Hepatic stellate cell (primary cell): ENCODE measurements at places on chromosomes 6 and 20.

DNA sequence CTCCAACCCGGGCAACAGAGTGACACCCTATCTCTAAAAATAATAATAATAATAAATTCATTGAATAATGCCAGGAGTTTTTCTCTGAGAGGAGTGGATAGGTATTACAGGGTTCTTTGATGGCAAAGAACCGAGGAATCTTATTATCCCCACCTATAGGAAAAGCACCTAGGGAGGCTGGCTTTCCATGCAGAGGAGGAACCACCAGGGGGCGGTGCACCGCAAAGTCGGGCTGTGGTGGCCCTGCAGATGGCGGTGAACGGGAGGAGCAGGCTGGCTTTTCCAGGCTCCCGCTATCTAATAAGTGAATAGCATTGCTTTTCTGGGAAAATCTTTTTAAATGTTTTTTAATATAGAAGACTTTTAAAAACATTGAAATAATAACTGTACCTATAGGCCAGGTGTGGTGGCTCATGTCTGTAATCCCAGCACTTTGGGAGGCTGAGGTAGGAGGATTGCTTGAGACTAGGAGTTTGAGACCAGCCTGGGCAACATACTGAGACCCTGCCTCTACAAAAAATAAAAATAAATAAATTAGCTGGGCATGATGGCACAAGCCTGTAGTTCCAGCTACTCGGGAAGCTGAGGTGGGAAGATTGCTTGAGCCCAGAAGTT is 864.2 kb downstream of the KIF16B start:
- DNase-seq, result no peak

DNA sequence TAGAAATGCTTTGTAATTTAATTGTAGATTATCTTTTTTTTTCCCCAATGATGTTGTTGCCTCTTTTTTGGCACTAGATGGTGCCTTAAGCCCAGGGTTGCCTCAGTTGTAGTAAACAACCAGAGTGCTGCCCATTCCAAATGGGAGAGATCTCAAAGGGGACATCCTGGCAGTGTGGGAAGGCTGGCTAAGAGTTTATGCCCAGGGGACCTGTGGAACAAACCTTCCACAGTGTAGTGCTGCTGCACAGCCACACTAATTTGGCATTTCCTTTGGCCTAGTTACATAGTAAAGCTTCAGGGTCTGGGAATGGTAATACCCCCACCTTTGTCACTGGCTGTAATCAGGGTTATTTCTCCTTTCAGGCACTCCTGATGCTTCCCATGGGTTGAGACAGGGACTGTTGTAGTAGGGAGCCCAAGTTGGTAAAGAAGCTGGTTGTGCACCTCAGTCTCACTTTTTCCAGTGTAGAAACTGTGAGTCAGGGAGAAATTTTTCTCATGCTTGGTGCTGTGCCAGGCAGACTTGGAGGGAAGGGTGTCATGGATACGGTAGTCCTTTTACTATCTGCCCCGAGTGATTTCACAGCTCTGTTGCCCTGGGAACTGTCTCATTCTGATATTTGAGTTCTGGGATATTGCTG is 177.8 kb upstream of the ECI2 start:
- peak; percentile 67 for DNase-seq

DNA sequence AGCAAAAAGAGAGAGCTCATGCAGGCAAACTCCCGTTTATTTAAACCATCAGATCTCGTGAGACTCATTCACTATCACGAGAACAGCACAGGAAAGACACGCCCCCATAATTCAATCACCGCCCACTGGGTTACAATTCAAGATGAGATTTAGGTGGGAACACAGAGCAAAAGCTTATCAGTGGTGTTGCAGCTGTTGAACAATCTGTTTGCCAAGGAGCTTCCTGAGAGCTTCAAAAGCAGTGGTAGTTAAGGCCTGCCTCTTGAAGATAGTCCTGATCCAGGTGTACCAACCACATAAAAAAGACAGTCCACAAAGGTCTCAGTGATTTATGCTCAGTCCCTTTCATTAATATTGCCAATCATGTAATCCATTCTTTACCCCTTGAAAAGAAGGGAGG is 269.4 kb upstream of the IRAK1BP1 start:
- no peak for DNase-seq

GRCh38 chr6:33566182-33567084 is 13.6 kb downstream of the BAK1 start:
- peak; percentile 70 for DNase-seq

- DNase-seq, result no peak
Observed at GRCh38 chr20:51542571-51543421, at the start of gene NFATC2. Gene NFATC2 (minus strand): TSS chr20:51542719. CDS start chr20:51542499, 220 bp downstream.

- no peak for DNase-seq
Observed at GRCh38 chr6:105993341-105994117, 92.6 kb upstream of the PRDM1 start.

DNA sequence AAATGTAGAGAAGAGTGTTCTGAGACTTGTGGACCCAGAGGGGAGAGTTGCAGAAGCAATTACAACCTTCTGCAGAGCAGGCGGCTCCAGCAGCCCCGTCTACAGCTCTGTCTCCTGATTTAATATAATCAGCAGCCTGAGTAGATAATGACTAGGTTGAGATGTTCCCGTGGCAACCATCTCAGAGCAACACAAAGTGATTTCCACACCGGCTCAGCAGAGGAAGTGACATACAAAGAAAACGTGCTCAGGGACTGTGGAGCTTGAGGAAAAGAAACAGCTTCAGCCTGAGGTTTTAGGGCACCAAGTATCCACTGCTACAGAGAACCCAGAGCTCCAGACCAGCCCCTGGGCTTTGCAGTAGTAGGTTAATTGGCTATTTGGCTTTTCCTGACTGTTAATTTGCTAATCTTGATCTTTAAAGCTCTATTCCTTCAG is 136.4 kb downstream of the MTFR2 start:
- peak; percentile 12 for DNase-seq

- peak; percentile 41 for DNase-seq
Observed at GRCh38 chr20:34891166-34892062, 15.0 kb downstream of the ACSS2 start.

- DNase-seq, result no peak
Observed at GRCh38 chr6:17416806-17417205, 23.4 kb downstream of the CAP2 start.

- DNase-seq, result no peak
Observed at GRCh38 chr6:56347526-56347925, 100.1 kb upstream of the COL21A1 start.

DNA sequence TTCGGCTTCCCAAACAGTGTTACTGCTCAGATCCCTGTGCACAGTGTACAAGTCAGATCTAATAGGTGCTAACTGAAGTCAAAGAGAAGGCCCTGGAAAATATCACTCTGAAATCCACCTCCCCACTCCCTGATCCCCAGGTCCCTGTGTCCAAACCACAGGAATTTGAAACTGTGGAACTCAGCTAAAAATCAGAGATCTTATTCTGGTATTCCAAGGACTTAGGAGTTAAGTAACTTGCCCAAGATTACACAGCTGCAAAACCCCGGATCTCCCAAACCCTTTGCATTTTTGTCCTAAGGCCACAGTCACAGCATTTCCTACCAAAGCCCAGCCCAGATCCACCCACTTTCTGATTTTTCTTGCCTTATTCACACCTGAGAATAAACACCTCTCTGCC is 32.3 kb upstream of the SLC23A2 start:
- peak; percentile 18 for DNase-seq

DNA sequence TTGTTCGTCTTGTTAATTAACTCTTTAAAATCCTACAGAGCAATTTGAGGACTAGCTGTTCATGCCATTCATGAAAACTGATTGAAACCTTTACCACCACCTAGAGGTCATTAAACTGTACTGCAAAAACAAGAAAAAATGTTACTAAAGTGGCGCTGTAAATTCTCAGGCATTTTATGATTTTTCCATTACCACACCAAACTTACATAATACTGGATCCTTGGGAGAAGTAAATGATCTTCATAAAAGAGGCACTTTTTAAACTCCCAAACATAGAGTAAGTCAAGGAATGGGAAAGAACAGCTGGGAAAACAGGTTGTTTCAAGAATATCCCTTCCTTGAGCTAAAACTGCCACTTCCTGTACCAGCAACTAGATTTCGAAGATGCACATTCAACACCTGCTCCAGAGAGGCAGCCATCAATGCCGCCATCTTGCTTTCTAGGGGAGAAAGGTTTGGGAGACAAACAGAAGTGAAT is 54.3 kb downstream of the MYLIP start:
- DNase-seq, result peak; percentile 30

GRCh38 chr6:149963462-149964307 is at the start of gene ULBP1:
Gene ULBP1 (plus strand): TSS chr6:149963943. CDS start chr6:149964050, 107 bp downstream.
- DNase-seq, result peak; percentile 91

GRCh38 chr6:106117579-106117978 is 31.4 kb downstream of the PRDM1 start:
- DNase-seq, result no peak

- no peak for DNase-seq
Observed at GRCh38 chr6:170172825-170173256, 118.0 kb downstream of the DLL1 start.

DNA sequence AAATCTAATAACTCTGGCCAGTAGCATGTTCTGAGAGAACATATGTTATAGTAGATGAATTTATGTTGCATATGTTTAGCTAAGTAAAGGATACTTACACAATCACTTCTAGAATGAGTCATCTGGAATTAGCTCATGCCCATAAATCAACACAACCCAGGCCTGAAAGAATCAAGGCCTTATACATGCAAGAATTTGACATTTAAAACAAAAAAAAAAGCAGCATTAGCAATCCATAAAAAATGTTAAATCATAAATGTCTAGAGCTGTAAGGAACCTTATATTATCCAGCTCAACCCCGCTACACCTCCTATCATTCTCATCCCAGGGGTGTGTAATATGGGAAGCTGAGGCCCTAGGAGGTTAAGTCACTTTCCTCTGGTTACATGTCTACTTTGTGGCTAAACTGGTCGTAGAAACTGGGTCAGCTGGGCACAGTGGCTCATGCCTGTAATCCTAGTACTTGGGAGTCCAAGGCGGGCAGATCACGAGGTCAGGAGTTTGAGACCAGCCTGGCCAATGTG is 105.2 kb upstream of the CARMIL1 start:
- DNase-seq, result peak; percentile 50

DNA sequence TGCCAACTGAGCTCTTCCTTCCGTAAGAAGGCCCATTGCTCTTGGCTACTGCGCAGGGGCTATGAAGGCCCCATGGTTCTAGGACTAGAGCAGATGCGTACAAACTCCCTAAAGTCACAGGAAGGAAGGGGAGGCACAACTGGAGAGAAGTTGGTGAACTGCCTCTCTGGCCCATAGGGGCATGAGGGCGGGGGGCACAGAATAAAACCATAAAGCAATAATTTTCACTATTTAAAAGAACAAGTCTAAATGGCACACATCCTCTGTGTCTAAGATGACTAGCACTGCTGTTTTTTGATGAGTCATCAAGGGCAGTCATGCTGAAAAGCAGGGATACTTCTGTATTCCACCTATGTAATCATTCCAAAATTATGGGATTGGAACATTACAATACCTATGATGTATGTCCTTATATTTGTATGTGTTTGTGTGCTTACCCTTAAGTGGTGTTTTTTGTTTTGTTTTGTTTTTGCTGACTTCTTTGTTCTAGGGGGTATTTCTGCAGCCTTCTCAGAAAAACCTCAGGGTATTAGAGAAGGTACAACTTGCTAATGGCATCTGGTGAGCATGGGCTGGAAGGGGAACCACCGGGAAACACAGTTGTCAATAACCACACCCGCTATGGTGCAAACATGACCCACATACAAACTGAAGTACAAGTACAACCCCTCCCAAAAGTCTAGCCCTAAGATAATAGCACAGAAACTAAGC is 36.9 kb downstream of the B4GALT5 start:
- peak; percentile 46 for DNase-seq

GRCh38 chr6:66553441-66553840 is 846.4 kb upstream of the EYS start:
- no peak for DNase-seq

GRCh38 chr6:39321761-39322160 is 741 bp downstream of the KCNK16 start:
- DNase-seq, result no peak

- no peak for DNase-seq
Observed at GRCh38 chr6:108635505-108636226, 74.9 kb downstream of the FOXO3 start.

DNA sequence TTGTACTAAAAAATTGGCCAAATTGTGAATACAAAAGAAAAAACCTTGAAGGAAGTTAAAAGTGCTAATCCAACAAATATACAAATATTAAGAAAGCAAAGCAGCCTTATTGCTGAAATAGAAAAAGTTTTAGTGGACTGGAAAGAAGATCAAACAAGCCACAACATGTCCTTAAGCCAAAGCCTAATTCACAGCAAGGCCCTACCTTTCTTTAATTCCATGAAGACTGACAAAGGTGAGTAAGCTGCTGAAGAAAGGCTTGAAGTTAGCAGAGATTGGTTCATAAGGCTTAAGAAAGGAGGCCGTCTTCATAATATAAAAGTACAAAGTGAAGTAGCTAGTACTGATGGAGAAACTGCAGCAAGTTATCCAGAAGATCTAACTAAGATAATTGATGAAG is 53.5 kb downstream of the TINAG start:
- no peak for DNase-seq
